ENCODE measurements at places on chromosomes 5 and 9.

DNA sequence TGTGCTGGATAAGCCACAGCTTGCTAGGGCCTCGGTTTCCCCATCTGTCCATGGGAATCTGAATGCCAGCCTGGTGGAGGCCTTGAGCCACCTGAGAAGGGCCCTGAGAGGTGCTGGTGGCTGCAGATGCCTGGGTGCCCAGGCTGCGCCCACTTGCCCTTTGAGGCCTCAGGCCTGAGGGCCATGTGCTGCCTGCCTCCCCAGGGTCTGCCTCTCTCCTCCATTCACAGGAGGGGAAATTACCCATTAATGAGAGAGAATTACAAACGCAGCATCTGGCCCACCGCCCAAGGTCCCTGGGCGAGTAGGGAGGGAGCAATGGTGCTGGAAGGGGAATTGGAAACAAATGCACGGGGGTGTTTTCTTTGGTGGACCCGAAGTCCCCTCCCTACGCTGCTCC is 59.6 kb downstream of the BARX1 start:
- DNase-seq, result no peak

- DNase-seq, result peak; percentile 64
Measured at GRCh38 chr5:10704949-10705621, 55.9 kb downstream of the DAP start.

GRCh38 chr5:36528588-36528987 is 77.8 kb upstream of the SLC1A3 start:
- DNase-seq, result no peak

GRCh38 chr9:112072721-112073638 is 102.1 kb downstream of the SUSD1 start:
- DNase-seq, result peak; percentile 99

DNA sequence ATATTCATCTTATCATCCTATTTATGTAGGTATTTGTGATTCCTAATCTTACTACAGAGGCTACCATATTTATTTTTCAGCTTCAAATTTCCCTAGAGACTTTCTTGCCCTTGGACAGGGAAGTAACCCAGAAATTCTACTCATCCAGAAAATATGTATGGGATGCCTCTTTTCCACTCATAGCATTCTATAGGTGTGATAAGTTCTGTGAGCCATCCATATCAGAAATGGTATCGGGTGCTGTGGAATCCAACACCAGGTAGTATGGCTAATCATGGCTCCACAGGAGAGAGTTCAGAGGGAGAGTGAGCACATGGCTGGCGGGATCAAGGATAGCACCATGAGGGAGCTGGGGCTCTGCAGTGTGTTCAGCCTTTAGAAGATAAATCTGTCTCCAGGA is 349.3 kb upstream of the ACTBL2 start:
- no peak for DNase-seq

DNA sequence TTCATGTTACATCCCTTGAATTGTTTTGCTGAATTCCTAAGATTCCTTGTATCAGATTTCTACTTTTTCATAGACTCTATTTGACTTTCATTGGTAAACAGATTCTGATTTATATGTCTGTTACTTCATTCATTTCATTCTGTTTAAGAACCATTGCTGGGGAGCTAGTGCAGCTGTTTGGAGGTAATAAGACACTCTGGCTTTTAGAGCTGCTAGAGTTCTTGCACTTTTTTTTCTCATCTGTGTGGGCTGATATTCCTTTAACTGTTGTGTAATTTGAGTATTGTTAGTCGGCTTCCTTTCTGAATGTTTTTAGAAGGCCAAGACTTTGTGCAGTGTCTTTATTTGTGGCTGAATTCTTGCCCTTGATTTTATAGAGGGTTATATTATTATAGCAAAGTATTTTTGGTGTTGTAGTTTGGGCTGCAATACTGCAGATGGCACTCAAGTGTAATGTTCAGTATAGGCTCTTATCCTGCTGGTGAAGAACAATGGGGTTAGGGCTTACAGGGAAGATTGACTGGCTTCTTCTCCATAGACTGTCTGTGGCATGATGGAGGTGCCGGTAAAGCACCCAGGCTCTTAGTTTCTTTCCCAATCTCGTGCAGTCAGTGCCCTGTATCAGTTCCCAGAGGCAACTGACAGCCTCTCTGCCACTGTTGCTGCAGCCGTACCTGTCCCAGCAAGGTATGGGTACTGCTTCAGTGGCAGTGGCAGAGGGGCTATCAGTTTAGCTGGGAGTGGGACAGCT is 162.2 kb downstream of the OXCT1 start:
- DNase-seq, result peak; percentile 67

- DNase-seq, result no peak
Measured at GRCh38 chr5:107147589-107147988, 523.1 kb downstream of the EFNA5 start.

DNA sequence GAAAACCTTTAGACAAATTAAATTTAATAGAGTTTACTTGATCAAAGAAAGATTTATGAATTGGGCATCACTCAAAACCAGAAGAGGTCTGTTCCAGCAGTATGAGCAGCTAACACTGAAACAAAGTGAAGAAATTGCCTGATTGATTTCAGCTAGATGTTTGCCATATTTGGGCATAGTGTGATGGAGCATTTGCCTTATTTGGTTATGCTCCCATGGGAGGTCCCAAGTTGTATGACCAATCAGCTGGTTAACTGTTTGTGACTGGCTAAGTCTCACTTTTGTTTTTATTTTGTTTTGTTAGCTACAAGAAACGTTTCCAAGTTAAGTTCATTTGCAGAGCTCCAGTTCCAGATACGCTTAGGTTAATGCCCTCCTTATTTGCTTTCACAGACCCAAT is 53.3 kb upstream of the LMNB1 start:
- no peak for DNase-seq

GRCh38 chr5:6599739-6600138 is 33.1 kb downstream of the NSUN2 start:
- no peak for DNase-seq

DNA sequence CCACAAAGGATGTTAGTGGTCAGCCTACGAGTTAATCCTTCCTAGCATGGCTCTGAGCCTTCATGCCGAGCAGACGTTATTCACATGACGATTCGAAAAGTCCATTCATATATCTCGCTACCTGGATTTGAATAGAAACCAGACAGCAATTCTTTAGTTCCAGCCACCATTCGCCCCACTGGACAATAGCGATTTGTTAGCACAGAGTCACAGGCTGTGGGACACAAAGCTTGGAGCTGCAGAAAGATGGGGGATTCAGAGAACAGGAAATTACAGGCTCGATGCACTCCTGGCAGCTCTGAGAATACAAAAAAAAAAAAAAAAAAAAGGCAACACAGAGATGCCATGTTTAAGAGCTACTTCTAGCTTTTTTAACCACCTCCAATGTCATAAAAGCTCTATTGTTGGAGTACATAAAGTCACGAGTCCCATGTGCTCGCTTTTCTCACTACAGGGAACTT is 110.7 kb downstream of the NR6A1 start:
- peak; percentile 57 for DNase-seq

DNA sequence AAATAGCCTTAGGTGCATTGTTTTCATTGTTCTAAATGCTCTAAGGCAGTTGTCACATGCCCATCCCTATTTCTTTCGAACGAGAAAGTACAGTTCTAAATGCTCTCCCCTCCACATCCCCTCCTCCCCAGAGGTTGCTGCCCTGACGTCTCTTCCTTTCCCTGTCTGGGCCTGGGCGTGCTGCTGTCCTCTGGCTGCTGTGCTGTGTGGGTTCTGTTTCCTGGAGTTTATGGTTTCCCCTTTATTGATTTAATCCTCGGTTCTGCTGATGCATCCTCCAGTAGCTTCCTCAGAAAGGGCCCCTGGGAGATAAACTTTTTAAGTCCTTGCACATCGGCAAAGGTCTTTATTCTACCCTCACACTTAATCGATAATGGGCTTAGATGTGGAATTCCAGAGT is 48.8 kb downstream of the MVB12B start:
- no peak for DNase-seq

GRCh38 chr9:138102246-138103051 is 224.9 kb downstream of the CACNA1B start:
- DNase-seq, result no peak

- no peak for DNase-seq
Measured at GRCh38 chr5:149853331-149853648, 91.3 kb downstream of the PDE6A start.

DNA sequence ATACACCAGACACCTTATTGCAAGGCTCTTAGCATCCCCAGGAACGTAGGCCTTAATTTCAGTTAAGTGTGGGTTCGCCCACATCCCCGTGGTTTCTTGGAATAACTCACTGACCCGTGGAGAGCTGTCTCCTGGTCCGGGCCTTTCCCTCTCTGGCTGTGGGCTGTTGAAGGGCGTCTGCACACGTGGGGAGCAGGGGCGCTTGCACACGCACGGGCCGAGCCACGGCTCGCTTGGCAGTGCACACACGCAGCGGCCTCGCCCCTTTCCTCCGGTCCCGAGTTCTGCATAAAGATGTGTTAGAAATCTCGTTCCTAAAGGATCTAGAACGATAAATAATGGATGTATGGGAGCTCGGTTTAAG is 141.9 kb downstream of the PBX3 start:
- DNase-seq, result peak; percentile 59

- DNase-seq, result no peak
Measured at GRCh38 chr5:73155271-73156222, 17.4 kb upstream of the TMEM174 start.

- no peak for DNase-seq
Measured at GRCh38 chr9:123834218-123834888, 95.6 kb downstream of the DENND1A start.

- DNase-seq, result peak; percentile 75
Measured at GRCh38 chr5:54792611-54793404, 192.6 kb downstream of the ESM1 start.

GRCh38 chr5:123937230-123937629 is 425.3 kb downstream of the CSNK1G3 start:
- peak; percentile 73 for DNase-seq

- DNase-seq, result no peak
Measured at GRCh38 chr9:137778914-137779313, 98.7 kb upstream of the CACNA1B start.

DNA sequence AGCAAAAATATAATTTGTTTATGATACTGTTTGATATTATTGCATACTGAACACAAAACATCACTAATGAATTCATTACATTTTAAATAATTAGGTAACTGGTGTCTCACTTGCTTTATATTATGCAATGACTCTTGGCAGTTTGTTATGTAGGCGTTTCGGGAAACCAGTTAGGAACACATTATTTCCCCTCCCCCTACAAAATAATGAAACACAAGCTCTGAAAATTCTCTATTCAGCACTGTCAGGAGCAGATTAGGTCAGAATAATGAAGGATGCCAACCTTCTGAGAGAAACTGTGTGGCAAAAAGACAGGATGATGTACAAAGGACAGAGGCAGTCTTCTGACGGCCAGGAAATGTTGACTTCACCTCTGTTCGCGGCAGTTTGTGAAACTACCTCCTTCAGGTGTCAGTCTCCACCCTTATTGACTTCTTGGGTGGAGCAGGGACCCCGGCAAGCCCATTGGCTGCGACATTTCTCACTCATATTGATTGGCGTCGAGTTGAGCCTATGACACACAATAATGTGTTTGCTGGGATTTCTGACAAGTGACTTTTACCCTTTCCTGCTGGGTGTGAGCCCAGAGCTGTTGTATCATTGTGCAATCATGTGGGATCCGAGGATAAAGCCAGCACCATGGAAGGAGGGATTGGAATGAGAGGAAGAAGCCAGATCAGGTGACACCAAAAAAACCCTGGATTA is 33.9 kb downstream of the SH3PXD2B start:
- peak; percentile 99 for DNase-seq
